Prostate gland (tissue), 2 donors: ENCODE measurements at places on chromosomes 6 and 20.

DNA sequence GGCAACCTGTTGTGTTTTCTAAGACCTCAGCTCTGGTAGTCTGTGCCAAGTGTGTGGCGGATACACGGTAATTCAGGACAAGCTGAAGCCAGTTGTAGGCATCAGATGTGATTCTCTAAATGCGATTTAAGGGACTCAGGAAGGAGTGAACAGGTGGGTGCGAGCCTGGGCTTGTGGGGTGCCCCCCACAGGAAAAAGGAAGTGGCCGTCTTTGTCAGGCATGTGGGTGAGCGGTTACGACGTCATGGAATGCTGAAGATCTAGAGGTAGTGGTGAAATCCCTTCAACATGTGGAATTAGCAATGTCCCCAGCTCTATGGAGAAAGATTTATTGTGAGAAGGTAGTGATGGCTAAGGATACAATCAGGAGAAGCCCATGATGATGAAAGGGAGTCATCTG lies 95.1 kb upstream of the EXOC2 start:
- no peaks in the 10 kb centered on the region for H3K4me1 ChIP-seq
- no peaks in the 10 kb centered on the region for H3K36me3 ChIP-seq
- DNase-seq: no peak
- H3K27ac ChIP-seq: no peak overlapping the region

GRCh38 chr20:38123021-38123587 lies 42.0 kb downstream of the TGM2 start:
- no peak for DNase-seq
- no peaks in the 10 kb centered on the region for H3K27me3 ChIP-seq
- peaks cover 12% of the 10 kb centered on the region for H3K4me1 ChIP-seq

GRCh38 chr20:60206259-60206658 lies 248.0 kb downstream of the CDH26 start:
- no peaks in the 10 kb centered on the region for H3K36me3 ChIP-seq
- no peak overlapping the region for H3K27ac ChIP-seq
- no peak overlapping the region for H3K4me3 ChIP-seq
- no peak for DNase-seq

GRCh38 chr6:51299621-51300380 lies 481.1 kb downstream of the TFAP2B start:
- no peaks in the 10 kb centered on the region for H3K4me1 ChIP-seq
- H3K27ac ChIP-seq: no peak overlapping the region
- peak; percentile 49 for DNase-seq
- H3K36me3 ChIP-seq: no peaks in the 10 kb centered on the region
